ENCODE measurements at places on chromosomes 6 and 20.

GRCh38 chr6:68778356-68779020 is 143.4 kb downstream of the ADGRB3 start:
- DNase-seq = no peak

DNA sequence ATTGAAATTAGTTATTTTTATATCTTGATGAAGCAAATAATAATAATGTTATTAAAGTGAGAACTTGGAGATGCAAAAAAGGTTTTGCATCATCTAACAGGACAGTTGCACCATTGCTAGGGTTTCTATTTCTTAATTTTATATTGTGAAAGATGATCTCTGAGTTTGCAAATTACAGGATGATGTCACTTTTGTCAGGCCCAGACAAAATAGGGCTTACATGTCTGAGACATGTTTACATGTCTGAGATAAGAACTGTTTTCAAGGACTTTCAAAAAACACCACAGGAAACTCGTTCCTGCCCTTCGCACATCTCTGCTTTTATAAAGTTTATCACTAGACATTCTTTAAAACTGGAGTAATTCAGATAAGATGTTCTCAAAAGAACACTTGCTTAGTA is 1075.8 kb upstream of the MANEA start:
- DNase-seq = no peak

DNA sequence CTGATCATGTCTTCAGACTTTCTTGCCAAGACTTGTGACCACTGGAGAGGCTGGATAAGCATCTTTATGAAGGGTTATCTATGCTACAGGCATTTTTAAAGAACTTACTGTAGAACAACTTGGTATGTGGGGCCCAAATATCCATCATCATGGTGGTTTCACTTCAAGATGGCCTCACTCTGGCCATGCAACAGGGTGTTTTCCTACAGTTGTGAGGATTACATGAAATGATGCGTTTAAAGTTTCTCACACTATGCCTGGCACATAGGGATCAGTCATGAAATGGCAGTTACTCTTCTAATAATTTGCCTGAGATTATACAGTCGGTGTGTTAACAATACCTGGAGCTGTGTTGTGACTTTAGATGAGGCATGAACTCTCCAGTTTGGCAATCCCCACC is 13.0 kb downstream of the SLC2A10 start:
- no peak for DNase-seq

DNA sequence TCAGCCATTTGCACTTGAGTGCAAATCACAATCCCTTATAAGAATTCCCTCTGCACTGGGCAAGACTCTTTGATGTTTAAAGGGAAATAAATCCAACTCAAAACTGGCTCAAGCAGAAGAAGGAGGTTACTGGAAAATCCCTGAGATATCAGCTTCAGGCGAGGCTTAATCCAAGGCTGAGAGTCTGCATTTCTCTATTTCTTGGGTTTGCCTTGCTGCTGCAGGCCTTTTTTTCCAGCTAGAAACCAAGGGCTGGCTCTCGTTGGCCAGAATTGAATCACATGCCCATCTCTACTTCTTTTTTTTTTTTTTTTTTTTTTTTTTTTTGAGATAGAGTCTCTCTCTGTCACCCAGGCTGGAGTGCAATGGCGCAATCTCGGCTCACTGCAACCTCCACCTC is 11.7 kb downstream of the HCK start:
- DNase-seq = no peak

DNA sequence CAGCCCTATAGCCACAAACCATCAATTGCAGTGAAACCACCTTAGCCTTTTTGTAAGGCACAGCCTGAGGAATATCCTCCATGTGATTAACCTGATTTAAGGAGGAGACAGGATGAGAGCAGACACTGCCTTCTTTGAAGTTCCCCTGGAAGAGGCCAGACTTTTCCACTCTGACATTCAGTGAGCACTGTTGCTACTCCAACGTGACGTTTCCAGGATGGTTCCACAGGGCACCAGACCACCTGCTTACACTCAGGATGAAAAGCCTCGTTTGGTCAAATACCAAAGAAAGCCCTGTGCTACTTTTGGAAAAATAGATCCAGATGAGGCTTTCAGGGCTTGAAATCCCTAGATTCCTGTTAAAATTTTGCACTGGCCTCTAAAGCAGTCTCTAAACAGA is 1102.1 kb upstream of the FLRT3 start:
- DNase-seq = no peak

GRCh38 chr6:136262940-136263339 is 12.8 kb upstream of the MTFR2 start:
- DNase-seq = no peak

GRCh38 chr6:34317882-34318498 is 69.2 kb upstream of the SMIM29 start:
- DNase-seq = no peak

DNA sequence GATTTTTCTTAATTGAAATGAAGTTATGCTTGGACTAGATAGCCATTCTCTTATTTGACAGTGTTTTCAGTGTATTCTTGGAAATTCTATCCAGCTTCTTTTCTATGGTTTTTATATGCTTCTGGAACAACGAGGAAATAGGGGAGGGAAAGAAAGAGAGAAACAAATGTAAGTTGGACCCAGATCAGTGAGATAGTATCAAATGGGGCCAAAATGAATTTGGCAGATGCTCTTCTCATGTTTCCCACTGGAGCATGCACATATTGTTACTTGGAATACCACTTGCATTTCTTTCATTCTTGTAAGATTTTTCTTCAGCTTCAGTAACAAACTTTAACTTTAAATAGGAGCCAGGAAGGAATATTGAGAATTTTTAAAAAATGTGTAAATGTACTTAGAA is 312.3 kb downstream of the PRL start:
- DNase-seq = no peak

DNA sequence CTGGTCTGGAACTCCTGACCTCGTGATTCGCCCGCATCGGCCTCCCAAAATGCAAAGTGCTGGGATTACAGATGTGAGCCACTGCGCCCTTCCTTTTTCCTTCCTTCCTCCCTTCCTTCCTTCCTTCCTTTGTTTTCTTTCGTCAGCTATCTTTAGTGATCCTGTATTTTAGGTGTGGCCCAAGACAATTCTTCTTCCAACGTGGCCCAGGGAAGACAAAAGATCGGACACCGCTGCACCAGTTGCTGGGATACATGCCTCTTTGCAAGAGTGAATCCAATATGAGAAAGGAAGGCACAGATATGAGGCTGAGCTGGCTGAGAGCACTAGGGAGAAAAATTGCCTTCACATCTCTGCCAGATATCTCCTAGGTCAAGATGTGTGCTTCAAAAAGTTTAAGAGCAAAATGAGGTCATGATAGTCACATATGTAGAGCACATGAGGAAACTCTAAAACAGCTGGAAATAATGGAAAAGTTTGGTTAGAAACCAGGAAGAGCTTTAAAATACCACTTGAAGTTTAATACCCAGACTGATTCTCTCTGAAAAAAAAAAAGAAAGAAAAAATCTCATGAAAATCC is 41.8 kb downstream of the OR2B2 start:
- DNase-seq = no peak

- no peak for DNase-seq
Observed at GRCh38 chr6:105302617-105303128, 100.2 kb downstream of the PREP start.

GRCh38 chr6:136607932-136608772 is 57.9 kb upstream of the MAP7 start:
- peak; percentile 62 for DNase-seq

DNA sequence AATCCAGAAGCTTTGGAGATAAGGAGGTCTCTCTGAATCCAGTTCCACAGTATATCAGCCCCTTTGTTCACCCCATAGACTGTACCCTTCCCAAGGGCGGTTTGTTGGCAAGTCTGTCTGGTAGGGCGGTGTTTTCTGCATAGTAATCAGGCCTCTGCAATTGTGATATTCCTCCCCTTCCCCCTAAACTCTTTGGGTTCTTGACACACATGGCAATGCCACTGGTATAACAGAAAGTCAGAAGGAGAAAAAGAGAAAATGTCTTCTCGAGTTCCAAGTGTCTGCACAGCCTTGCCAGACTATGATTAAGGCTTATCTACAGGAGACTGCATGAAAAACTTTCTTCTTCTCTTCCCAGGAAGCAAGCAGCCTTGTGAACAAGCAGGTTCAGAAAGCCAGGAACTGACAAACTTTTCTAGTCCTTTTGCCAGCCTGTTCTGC is 45.6 kb downstream of the FOXO3 start:
- DNase-seq = no peak

DNA sequence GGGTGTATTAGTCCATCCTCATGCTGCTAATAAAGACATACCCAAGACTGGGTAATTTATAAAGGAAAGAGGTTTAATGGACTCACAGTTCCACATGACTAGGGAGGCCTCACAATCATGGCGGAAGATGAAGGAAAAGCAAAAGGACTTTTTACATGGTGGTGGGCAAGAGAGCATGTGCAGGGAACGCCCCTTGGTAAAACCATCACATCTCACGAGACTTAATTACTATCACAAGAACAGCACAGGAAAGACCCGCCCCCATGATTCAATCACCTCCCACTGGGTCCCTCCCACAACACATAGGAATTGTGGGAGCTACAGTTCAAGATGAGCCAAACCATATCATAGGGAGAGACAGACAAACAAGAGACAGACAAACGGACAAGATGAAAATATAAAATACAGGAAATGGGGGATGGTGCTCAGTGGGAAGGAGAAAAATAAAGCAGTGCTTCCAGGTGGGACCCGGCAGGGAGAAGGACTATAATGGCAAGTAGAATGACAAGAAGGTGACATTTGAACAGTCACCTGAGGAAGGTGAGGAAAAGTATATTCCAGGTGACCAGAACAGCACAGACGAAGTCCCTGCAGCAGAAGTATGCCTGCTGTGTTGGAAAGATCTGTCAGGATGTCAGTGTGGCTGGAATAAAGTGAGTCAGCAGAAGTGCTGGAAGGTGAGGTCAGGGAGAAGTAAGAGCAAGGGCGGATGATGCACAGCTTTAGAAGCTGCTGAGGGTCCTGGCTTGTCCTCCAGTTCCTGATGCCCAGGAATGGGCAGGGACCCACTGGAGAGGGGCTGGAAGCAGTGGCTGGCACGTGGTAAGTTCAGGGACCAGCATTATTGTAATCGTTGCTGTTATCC is 61.1 kb downstream of the SLC2A10 start:
- no peak for DNase-seq

GRCh38 chr6:2162079-2162445 is 83.3 kb downstream of the GMDS start:
- DNase-seq = no peak

DNA sequence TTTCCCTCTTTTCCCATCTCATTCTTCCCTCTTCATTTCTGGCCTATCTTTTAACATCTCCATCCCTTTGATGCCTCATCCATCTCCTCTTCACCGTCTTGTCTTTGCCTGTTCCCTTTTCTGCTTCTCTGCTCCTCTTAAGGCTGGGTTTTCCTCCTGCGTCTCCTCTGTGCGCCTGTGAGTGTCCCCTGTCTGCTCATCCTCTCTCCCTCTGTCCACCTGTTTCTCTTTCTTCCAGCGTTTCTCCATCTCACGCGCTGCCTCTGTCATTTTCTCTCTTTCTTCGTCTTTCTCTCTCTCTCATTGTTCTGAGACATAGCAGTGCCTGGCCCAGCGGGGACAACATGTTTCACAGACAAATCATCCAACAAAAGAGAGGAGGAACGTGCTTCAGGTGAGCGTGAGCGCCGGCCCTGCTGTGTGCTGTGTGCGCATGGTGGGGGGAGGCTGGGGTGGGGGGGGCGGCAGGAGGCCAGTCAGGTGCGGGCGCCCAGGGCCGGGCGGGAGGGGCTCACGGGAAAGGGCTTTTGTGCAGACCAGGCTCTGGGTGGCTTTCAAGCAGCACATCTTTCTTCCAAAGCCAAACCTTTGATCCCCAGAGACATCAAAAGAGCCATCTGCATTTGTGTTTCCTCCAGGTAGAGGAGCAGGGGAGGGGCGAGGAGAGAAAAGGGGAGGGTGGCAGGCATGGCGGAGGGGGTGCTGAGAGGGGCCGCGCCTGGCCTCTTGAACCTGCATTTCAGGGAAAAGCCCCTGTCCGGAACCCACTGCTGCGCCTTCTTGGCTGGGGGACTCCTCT is 121.3 kb downstream of the VEGFA start:
- no peak for DNase-seq

DNA sequence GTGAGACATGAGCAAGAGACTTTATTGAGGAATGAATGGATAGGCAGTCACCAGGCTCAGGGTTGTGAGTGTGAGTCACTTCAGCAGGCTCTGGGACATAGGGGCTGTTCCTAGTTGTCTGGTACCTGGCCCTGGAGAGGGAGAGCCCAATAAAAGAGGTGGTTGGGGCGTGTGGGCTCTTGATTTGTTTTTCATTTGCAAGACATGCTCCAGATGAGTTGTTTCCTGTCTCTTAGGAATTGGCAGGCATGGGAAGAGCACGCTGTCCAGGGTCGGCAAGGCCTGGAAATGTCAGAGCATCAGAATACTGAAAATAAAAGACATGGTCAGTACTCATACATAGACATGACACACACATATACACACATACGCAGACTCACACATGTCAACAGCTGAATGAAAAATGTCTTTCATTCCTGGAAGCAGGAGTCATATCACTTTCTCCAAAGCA is 166.3 kb upstream of the SULF2 start:
- DNase-seq = no peak

- DNase-seq = peak; percentile 81
Observed at GRCh38 chr6:130020907-130021629, 2.7 kb downstream of the L3MBTL3 start.

GRCh38 chr20:9999645-10000044 is 35.1 kb upstream of the ANKEF1 start:
- DNase-seq = no peak

- DNase-seq = no peak
Observed at GRCh38 chr6:46618726-46619125, 33.9 kb downstream of the CYP39A1 start.

DNA sequence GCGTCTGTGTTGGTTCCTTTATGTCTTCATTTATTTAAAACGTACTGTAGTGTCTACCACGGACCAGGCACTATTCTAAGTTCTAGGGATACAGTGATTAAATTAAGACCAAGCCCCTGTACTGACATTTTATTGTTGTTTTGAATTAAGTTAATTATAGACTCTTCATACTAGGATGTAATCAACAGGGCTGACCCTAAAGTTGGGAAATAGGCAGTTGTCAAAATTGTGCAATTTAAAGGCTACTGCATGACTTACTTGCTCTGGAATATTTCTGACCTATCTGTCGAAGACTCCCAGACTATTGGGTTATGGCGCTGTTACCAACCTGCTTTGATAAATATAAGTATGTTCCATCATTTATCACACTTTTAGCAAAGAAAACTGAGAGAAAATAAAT is 6.7 kb downstream of the MYO6 start:
- DNase-seq = no peak

DNA sequence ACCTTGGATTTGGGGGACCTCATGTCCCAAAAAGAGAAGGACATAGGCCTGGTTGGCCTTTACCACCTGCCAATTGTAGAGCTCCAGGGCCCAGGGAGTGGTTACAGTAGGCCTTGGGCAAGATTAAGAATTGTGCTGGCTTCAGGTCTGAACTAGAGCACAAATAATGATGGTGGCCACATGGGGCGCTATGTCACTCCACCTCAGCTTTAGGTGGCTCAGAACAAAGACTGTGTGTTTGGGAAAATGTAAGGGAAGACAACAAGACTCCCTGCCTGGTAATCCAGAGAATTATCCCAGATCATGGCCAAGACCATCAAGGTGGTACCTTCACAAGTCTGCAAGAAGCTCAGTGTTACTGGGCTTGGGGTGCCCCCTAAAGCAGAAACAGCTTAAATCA is 224.9 kb upstream of the OPRM1 start:
- no peak for DNase-seq

Data from ovary (tissue), 10 donors.